NCI-H774 (cell line): ENCODE measurements at places on chromosomes 5 and 9.

DNA sequence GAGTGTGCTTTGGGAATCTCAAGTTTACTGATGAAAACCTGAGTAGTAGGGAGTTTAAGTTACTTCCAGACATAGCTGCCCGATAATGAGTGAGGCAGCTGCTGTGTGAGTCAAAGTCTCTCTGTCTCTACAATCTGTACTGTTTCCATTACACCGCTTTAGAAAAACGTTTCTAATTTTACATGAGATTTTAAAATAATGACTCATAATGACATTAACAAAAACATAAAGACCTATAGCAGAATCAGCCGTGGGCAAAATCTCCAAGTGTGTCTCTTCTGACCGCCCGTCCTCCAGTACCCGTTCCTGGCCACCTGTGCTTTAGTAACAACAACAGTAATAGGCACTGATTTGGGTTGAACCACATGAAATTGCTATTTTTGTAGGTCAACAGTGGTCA is 69.6 kb upstream of the PRRC1 start:
- no peak for DNase-seq

- no peak for DNase-seq
Measured at GRCh38 chr5:94245608-94246007, 372.8 kb downstream of the KIAA0825 start.

DNA sequence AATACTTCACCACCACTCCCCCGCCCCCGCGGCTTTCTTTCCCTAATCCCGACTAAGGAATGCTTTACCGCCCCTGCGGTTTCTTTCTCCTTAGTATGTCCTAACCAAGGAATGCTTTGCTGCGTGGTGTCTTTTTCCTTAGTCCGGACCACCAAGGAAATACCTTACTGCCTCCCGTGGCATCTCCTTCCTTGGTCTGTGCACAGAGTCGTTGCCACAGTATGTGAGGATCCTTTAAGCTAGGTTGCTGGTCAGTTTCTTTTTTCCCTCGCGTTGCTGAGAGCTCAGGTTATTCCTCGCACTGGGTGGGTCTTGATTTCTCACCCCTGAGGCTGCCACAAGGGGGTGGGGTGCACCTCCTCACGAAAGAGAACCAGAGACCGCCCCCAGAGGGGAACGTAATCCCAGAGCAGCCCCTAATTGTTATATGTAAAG is 309.4 kb downstream of the NR3C1 start:
- DNase-seq: no peak

GRCh38 chr9:108191065-108191464 is 664.7 kb downstream of the ACTL7B start:
- DNase-seq: no peak

GRCh38 chr5:141479776-141480175 is 4.0 kb downstream of the PCDHGC3 start:
- no peak for DNase-seq

- DNase-seq: no peak
Measured at GRCh38 chr9:37144762-37145161, 24.4 kb downstream of the ZCCHC7 start.

- no peak for DNase-seq
Measured at GRCh38 chr9:35035851-35036701, 36.3 kb downstream of the VCP start.

DNA sequence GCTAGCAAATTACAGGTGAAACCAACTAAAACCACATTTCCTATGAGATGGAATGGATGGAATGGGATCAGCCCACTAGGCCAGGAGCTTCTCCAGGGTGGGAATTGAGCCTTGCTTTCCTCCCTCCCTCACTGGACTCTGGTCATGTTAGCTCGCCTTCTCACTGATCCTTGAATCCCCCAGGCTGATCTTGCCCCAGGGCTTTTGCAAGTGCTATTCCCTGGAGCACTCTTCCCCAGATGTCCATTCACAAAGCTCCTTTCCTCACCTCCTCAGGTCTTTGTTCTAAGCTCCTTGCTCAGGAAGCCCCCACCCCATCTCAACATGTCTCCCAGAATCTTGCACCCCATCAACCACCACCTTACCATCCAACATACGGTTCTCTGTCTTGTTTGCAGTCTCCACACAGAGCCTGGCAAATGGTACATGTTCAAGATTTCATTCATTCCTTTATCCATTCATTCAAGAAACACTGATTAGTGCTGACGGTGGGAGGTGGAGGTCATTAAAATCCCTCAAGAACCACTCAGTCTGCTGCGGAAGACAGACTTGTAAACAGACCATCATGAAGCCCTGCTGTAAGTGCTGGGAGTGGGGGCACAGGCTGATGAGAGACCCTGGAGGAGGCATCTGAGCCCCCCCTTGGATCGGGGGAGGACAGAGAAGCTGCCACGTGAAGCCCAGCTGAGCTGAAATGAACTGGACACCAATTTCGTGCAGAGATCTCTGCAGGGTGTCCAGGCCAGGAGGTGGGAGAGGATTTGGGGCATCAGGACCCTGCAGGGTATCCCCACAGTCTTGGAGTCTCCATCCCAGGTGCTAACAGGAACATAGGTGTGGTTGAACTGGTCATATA is 141.7 kb downstream of the BARX1 start:
- DNase-seq: no peak

DNA sequence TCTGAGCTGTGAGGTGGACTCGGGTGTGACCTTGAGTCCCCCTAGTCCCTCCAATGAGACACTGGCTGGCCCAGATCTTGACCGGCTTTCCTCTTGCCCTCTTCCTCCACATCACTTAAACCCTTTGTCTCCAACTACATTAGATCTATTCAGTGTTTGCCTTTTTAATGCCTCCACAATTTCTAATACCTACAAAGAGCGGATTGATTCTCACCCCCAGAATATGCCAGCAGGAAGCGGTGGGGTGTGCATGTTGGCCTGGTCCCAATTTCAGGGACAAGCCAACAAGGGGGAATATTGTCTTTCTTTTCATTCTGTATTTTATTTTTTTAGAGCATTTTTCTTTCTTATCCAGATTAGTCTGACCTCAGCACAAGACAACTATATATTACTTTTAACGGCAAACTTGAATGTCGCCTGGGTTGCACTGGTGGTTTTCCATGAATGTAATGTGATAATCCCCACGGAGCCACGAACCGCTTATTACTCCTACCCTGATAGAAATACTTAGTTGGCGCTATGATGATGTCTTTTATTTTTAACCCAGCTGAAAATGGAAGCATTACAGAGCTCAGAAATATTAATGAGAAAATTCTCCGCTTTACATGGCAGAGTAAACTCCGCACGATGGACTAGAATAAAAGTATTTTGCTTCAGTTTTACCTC is 68.5 kb upstream of the MYO10 start:
- no peak for DNase-seq

- DNase-seq: no peak
Measured at GRCh38 chr5:1815881-1816292, 14.7 kb downstream of the NDUFS6 start.

DNA sequence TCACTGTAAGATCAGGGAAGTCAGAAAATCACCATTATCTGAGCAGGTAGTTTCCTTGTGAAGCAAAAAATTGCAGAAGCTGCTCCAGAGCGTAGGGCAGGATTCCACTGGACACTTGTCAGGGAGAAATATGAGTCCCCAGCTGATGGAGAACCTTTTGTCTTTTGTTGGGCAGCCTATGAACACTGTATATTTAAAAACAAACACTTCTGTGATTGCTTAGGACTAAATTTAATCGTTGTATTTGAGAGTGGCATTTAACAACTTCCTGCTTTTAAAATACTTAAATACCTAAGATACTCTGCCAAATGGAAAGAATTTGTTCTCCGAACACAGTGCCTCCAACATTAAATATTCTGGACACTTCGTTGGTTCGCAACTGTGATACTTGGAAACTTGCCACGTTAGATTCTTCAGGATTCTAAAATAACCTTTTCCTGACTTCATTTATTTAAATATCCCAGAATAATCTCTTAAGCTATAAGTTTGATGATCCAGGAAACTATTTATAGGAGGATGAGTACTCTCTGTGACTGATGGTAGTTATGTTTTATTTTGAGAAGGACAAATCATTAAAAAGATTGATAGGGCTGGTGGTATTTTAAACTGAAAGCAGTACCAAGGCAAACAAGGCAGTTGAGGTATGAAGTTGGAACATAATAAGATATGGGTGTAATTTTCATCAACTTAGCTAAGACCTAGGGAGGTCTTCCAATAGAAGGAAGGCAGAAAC is 2.7 kb upstream of the HSPA4 start:
- DNase-seq: no peak

- no peak for DNase-seq
Measured at GRCh38 chr5:172339264-172340180, 56.0 kb upstream of the UBTD2 start.

- DNase-seq: no peak
Measured at GRCh38 chr9:26058111-26058895, 380.1 kb upstream of the TUSC1 start.

DNA sequence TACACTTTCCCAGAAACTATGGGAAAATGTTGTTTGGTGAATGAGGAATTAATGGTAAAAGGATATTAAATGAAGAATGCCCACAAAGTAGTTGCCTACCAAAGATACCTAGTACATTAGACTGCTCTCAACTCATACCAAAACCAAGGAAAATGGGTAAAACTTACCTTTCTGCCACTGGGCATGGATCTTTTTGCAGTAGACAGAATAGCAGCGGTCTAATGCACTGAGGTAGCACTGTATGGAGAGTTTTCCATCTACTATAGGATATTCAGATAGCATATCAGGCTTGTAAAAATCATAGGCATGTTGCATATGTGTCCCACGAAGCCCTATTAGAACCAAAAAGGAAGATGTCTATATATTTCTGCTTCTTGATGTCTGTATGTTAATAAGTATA is 16.4 kb downstream of the HMGCS1 start:
- no peak for DNase-seq
